ENCODE measurements at places on chromosomes 16 and 17.

- DNase-seq, result no peak
Measured at GRCh38 chr17:64707050-64707591, 45.0 kb upstream of the SMURF2 start.

DNA sequence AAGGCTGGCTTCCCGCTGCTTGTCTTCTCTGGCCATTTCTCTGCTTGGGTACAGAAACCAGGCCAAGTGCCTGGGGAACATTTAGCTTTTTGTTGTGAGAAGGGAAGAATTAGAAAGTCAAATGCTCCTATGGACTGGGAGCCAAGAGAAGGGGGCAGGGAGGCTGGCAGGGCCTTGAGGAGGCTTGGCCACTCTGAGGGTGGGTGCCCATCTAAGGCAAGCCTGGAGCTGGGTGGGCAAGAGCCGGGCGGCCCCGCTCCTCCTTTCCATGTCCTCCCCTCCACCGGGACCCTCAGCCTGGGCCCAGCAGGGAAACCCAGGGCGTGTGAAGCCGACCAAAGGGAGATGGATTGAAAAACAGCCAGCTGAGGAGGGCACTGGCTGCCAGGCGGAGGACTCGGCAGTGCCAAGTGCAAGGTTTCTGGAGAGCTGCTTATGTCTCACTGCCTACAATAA is 69.4 kb downstream of the NTN1 start:
- DNase-seq, result no peak

GRCh38 chr17:67312265-67312664 is 54.1 kb downstream of the PSMD12 start:
- no peak for DNase-seq

DNA sequence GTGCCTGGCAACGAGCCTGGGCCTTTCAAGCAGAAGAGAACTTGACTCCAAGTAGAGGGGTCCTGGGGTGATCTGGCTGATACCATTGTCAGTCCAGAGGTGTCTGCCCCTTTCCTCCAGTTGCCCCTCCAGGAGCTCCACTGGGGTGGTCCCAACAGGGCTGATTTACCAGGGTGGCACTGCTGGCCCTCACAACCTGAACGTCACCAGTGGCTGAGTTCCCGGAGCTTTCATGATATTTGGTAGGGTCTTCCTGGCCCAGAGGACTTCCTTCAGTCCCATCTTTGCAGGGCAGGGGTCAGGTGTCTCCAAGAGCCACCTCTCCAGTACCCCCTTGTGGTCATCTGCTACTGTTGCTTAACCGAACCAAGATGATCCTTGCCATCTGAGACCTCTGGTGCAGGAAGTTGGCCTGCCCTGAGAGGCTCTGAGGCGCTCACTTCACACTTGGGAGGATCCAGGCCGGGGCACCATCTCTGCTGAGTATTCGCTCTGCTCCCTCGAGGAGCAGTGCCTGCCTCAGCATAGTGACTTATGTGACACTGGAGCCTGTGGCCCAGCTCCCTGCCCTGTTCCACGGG is 3.5 kb downstream of the LIMD2 start:
- DNase-seq, result no peak

- no peak for DNase-seq
Measured at GRCh38 chr17:44832805-44833204, 2.7 kb upstream of the GJC1 start.

DNA sequence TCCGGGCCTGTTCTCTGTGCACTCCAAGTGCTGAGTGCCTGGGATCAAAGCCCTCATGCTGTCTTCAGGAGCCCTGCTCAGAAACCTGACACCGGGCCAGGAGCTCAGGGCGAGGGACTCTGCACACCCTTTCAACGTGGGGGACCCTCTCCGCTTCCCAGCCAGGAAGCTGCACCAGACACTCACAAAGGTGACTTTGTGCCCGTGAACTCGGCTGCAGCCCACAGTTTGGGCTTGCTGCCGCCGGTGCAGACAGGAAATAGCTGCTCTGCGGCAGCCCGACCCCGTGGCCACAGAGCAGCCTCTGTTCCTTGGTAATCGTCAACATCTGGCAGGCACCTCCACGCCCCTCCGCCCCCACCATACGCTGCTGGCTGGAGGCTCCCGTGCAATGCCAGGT is 93.4 kb upstream of the METRNL start:
- peak; percentile 32 for DNase-seq

GRCh38 chr16:73054125-73054484 is 6.2 kb upstream of the ZFHX3 start:
- no peak for DNase-seq

- no peak for DNase-seq
Measured at GRCh38 chr17:2468270-2468669, 43.4 kb downstream of the METTL16 start.

GRCh38 chr16:74606521-74607309 is at the start of gene GLG1:
GLG1 (minus strand) TSS chr16:74607114; CDS start chr16:74607094, 20 bp downstream.
- DNase-seq, result peak; percentile 69

GRCh38 chr17:17682737-17683680 is 1.8 kb downstream of the RAI1 start:
- peak; percentile 46 for DNase-seq

GRCh38 chr16:84291226-84291625 is 3.5 kb upstream of the WFDC1 start:
- no peak for DNase-seq

DNA sequence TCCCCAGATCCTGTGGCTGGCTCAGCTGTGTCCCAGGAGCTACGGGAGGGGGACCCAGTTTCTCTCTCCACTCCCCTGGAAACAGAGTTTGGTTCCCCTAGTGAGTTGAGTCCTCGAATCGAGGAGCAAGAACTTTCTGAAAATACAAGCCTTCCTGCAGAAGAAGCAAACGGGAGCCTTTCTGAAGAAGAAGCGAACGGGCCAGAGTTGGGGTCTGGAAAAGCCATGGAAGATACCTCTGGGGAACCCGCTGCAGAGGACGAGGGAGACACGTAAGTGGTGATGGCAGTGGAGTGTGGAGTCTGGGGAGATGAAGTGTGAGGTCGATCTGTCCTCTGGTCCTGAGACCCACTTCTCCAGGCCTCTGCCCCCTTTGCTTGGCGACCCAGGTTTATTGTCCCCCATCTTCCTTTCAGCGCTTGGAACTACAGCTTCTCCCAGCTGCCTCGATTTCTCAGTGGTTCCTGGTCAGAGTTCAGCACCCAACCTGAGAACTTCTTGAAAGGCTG is 585 bp downstream of the WRAP53 start:
- no peak for DNase-seq

GRCh38 chr17:8015236-8015956 is 13.0 kb downstream of the GUCY2D start:
- no peak for DNase-seq

DNA sequence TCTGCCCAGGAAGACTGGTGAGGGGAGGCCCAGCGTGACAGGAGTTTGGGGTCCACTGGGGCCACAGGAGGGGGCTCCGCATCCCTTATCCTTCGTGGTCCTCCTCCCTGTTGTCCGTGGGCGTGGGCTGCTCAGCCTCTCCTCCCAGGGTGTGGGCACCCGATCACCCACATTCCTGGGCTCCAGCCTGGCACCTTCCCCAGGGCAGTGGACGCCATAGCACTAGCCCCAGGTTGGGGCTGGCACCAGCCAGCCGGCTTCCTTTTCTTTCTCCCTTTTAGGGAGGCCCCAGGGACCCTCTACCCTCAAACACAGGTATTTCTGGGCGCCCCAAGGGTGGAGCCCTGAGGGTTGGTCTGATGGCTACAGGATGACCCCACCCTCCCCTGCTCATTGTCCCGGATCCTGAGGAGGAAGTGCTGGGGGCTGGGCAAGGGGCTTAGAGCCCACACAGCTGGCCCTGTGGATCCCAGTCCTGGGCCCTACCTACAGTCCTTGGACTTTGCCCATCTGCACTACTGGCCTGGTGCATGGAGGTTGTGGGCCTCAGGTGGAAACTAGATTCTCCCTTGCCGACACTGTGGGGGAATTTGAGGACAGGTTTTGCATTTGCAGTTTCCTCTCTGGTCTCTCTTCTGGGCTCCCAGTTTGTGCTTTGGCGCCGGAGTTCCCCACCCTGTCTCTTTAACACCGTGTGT is 1.1 kb downstream of the KIF1C start:
- no peak for DNase-seq

DNA sequence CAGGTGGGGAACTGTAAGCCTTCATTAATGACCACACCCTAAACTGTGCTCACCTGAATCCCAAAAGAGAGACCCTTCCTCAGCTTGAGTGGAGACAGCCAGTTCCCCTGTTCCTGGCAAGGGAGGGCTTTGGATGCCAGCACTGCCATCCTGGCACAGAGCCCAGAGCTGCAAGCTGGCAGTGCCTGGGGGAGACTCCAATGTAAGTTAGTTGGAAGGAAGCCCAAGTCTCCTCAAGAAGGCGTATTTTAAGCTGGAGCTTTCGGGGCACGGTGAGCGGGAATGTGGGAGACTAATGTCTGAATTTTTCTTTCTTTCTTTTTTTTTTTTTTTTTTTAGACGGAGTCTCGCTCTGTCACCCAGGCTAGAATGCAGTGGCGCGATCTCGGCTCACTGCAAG is 4.7 kb downstream of the CDC42EP4 start:
- DNase-seq, result no peak
